ENCODE measurements at places on chromosomes 5 and 9.
A peak's percentile ranks its signal among the peaks of the same experiment; 100 is the strongest.

DNA sequence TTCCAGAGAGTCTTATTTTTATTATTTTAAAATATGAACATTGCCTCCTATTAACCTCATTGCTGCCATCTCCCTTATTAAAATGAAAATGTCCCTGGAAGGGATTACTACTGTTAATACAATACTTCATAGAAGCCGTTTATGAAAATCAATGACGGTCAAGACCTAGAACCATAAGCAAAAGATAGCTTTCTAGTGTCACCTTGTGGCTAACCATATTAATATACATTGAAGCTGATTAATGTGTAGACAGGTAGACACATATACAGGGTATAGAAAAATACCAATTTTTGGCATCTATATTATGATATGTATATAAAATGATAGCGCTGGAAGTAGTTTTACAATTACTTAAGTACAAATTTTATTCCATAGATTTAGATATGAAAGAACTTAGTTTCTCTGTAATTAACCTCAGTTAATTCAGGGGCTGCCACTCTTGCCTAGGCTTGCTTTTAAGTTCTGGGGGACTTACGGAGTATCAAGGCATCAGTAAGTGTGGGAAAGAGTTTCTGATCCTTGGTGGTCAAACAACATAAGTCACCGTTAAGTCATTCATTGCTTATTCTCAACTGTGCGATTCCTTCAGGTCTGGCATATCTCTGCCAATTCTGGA is 2.5 kb upstream of the YTHDC2 start:
- DNase-seq: no peak

- DNase-seq: no peak
Observed at GRCh38 chr5:56825222-56825824, 10.0 kb downstream of the MAP3K1 start.

DNA sequence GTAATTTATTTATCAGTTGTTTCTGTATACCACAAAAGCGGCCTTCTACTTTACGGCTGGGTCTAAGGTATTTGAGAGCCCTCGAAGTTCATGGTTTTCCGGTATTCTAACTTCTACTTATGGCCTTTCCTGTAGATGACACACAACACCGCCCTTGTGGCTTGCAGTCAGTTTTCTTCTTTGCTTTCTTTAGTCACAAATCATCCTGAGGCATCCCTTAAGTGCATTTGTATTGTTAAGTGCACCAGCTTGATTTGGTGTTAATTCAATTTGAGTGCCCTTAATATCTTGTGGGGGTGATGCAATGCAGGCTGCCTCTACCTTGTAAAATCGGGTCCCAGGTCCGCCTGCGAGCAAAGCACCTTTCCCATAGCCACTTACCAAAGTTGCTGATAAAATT is 511.9 kb downstream of the CCDC171 start:
- no peak for DNase-seq

- no peak for DNase-seq
Observed at GRCh38 chr9:81035601-81036000, 653.7 kb downstream of the TLE1 start.

- DNase-seq: no peak
Observed at GRCh38 chr9:35766997-35767396, 12.9 kb upstream of the MSMP start.

DNA sequence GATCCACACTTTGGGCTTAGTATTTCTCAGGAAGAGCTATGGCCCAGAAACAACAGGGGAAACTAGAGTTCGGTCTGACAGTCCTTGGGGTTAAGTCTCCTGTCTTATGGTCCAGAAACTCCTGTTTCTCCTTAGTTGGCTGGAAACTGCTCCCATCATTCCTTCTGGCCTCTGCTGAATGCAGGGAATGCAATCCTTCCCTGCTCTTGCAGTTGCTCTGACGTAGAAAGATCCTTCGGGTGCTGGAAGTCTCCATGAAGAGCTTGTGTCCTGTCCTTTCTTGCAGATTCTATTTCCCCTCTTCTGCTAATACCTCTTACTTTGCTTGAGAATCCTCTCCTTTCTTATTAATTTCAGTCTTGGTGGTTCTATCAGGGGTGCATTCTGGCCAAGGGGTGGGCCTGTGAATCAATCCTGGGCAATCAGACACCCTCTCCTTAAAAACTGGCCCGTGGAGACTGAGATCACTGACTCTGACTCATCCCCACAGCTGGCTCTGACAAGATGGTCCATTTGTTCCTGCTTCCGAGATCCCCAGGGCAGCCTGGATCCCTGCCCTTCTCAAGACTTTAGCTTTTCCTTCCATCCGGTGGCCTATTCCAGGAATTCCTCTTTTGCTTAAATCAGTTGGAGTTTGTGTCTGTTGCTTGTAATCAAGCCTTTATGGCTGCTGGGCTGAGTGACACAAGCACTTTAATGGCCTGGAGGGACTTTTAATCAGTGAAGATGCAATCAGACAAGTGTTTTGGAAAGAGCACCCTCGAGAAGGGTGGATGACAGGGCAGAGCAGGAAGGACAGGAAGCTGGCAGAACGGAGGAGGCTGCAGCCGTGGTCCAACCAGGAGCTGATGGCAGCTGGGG is 23.7 kb downstream of the PTGS1 start:
- DNase-seq: no peak

DNA sequence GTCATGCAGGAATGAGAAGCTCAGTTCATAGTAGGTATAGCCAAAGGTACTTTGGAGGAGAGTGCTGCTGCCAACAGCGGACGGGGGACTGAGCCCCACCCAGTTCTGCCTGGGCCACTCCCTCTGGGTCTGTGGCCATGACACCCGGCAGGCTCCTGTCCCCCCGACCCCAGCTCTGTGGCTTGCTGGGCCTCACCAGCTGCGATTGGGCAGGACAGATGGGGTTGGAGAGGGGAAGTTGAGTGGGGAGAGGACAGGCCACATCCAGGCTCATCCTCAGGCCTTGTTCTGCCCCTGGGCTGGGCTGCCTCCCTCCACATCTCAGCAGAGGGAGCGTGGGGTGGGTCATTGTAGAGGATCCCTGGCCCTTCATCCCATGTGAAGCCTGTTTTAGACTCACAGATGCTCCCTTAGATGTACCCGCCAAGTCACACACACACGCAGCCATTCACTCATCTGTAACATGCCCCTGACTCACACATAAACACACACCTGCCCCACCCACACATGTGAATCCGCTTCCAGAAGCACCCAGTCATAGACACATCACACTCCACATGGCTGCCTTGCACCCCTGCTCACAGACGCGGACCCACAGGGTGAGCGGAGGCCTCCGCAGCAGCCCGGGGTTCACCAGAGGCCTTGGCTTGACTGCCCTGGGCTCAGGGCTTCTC is 48.8 kb downstream of the NTNG2 start:
- no peak for DNase-seq

DNA sequence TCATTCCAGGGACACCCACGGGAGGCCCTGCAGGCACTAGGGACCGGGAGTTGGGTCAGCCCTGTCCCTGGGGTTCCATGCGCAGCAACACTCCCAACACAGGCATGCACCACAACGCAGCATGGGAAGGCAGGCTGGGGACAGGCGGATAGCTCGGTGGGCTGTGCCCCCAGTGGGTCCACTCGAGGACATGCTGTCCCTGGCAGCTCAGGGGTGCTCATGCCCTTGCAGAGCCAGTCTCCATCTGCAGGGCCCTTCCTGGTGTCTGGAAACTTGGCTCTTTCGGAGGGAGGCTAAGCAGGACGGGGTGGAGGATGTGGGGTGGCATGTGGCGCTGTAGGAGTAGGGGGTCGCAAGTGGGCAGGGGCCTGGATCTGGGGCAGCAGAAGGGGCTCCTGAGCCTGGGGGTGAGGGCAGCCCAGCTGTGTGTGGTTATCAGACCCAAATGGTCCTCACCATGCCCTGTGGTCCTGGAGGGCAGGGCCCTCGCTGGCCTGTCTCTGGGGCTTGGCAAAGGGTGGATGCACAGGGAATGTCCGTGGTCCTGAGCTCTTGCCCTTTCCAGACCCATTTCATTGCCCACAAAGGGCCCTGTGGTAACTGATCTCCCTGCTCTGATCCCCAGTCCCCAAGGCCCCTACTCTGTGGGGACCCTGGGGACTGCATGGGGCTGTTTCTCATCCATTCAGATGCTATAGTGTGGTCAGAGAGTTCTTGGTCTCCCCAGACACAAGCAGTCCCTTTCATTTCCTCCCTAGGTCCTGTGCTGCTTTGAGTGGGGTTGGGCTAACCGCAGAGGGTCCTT is 90.3 kb upstream of the PHYKPL start:
- DNase-seq: no peak

GRCh38 chr5:135205632-135206349 is 171.8 kb upstream of the PITX1 start:
- no peak for DNase-seq

DNA sequence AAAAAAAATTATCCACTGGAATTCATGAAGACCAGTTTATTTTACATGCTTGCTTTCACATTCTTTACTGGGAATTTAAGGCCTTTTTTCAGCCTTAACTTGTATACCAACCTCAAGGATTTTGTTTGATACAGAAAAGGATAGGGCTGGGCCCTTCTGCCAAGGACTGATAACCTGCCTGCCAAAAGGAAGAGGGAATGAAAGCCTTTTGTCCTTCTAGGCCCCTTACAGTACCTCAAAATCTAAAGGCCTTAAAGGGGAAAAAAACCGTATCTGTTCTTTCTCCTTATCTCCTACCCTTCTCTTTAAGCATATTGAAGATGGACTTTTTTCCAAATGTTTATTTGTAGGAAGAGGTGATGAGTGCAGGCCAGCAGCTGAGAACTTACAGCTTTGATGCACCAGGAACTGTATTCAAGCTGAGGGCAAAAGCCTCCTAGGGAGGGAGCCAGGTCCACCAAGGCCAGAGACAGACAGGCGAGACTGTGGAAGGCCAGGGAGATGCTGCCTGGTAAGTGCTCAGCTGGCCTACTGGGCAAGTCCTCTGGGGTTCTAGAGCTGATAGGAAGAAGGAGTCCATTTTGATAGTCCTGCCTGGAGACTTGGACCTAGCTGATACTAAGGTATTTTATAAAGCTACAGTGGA is 31.8 kb downstream of the FAXDC2 start:
- DNase-seq: no peak

- DNase-seq: no peak
Observed at GRCh38 chr9:107188376-107188775, 94.7 kb upstream of the RAD23B start.

GRCh38 chr9:5684101-5684500 is 55.2 kb downstream of the RIC1 start:
- no peak for DNase-seq

DNA sequence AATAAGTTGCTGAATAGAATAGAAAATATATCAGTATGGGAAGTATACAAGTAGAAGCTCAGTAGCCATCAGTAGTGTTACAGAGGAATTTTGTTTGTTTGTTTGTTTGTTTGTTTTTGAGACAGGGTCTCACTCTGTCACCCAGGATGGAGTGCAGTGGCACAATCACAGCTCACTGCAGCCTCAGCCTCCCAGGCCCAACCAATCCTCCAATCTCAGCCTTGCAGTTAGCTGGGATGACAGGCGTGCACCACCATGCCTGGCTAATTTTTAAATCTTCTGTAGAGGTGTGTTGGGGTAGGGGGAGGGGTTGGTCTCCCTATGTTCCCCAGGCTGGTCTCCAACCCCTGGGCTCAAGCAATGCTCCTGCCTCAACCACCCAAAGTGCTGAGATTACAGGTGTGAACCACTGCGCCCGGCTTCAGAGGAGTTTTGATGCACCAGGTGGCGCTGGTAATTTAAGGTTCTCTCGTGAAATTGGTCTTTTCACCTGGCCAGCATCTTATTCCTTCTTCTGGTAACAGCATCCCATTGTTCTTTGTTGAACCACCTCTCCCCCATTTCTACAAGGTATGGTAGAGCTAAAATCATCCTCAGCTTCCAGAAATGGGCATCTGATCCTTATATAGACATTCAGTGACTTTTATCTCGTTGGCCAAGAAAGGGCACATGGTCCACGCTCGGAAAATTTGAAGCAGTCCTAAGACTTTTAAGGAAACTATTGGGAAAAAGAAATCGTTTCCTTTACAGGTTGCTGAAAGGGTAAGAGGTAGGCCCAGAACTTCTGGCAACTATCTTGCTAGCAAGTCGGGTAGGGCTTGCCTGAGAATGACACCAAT is 157.1 kb downstream of the ARRDC3 start:
- peak; percentile 40 for DNase-seq

GRCh38 chr5:92599217-92599810 is 981.7 kb downstream of the NR2F1-AS1 start:
- DNase-seq: no peak

DNA sequence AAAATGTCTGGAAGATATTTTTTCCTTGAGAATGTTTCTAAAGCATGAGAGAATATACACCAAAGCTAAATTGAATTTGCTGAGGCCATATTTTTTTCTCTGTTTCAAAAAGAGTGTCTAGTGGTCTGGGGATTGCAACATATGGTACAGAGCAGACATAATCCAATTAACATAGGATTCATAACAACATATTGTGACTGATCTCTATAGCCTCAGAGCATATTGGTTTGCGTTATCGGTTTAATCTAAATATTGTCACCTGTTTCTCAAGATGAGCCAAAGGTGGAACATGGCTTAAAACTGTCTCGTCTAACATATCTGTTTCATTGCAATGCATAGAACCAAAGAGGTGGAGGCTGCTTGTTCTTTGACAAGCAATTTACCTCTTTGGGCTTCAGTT is 3.9 kb downstream of the PPP3R2 start:
- DNase-seq: no peak

GRCh38 chr9:115524453-115525059 is 406.6 kb upstream of the TNC start:
- peak; percentile 46 for DNase-seq

GRCh38 chr5:34538026-34538672 is 118.0 kb upstream of the RAI14 start:
- DNase-seq: no peak

DNA sequence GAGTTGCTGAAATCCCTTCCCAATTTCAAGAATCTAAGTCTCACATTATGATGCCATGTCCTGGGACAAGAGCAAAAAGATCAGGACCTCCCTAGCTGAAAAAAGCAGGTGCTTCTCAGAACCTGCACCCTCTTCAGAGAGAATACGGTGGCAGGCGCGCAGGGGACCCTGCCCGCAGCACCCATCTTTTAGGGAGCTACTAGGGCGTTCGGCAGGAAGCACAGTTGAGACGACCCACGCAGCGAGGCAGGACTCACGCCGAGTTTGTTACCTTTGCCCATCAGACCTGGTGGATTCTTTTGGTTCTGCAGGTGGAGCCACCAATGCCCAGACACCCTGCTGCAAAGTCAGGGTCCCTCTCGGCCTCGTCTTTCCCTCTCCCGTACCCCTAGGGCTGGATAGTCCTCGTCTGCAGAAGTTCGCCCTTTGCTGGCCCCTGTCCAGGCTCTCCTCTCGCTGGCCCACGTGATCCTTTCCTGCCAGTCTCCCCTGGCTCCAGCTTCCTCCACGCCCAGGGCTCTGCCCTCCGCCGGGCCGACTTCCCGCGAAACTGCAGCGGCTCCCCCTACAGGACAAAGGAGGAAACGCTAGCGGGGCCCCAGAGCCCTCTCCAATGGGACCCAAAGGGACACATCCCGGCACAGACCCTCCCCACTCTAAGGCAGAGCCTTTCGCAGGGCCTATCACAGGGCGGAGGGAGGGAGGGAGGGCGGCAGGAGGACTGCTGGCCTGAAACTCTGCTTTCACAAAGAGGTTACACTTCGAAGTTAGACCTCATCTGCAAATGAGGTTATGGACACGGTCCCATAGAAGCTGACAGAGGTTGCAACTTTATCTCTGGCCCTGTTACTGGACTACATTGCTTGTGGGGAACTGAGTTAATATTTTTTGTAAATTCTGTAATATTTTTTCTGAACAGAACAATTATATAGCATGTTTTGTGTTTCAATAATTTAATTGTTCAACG is 28.8 kb downstream of the TMEM174 start:
- DNase-seq: peak; percentile 39

GRCh38 chr5:102778478-102778877 is 23.4 kb downstream of the PAM start:
- no peak for DNase-seq
